ENCODE measurements at places on chromosomes 6 and 20. TPM values are rescaled to one million over a fixed set of nuclear protein-coding genes. Genes with fewer than 3 reads are reported as not detected.

ADGRB3 gene
- 2.0 TPM for total RNA-seq

DNA sequence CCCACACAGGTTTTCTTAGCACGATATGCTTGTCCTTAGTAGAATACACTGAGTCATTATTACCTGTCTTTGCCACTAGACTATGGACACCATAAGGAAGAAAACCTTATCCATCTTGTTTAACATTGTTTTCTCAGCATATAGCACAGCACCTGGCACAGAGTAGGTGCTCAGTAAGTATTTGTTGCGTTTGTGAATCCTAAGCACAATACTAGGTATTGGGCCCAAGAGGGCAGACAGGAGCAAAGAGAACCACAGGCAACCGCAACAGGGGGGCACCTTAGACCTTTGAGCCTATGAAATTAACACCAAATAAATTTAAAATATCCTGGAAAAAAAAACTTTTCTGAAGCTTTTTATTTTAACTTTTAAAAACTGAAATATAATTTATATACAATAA, 3.7 kb upstream of the NCOA6 start:
- H3K4me3 ChIP-seq: peak overlapping the region; percentile 55
- peaks cover 9% of the 10 kb centered on the region for H3K36me3 ChIP-seq
- H3K27me3 ChIP-seq: peaks cover 7% of the 10 kb centered on the region
- peaks cover 8% of the 10 kb centered on the region for H3K4me1 ChIP-seq
- H3K27ac ChIP-seq: no peak overlapping the region
- DNase-seq: no peak

ULBP1 gene
- 8.2 TPM for total RNA-seq

DNA sequence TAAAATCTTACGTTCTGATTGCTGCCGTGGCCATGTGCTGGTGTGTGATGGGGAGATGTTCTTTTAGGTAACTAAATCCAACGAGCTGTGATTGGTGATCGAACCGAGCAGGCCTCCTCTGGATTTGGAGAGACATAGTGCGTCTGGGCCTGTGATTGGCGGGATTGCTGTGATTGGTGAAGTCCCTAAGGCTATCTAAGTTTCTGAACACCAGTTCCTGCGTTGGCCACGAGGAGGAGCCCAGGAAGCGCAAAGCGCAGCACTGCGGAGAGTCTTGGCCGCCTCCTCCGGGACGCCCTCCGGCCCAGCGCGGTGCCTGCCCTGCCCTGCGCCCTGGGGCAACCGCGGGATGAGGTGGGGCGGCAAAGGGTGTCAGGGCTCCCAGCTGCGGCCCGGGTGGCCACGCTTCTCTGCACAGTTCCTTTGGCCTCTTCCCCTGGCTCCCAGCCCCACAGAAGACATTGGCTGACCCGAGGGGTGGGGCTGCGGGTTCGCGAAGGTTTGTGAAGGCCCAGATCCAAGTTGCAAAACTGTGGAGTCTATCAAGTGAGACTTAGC, 33.0 kb downstream of the HNF4A start:
- H3K27me3 ChIP-seq: peaks cover 28% of the 10 kb centered on the region
- peaks cover 7% of the 10 kb centered on the region for H3K4me1 ChIP-seq
- no peaks in the 10 kb centered on the region for H3K36me3 ChIP-seq
- DNase-seq: no peak
- H3K27ac ChIP-seq: peak overlapping the region; percentile 36

- no peaks in the 10 kb centered on the region for H3K36me3 ChIP-seq
- peaks cover 88% of the 10 kb centered on the region for H3K27me3 ChIP-seq
- H3K27ac ChIP-seq: no peak overlapping the region
- H3K4me3 ChIP-seq: no peak overlapping the region
- DNase-seq: no peak
These were observed 11.5 kb upstream of the GLP1R start for GRCh38 chr6:39037082-39037508.

DNA sequence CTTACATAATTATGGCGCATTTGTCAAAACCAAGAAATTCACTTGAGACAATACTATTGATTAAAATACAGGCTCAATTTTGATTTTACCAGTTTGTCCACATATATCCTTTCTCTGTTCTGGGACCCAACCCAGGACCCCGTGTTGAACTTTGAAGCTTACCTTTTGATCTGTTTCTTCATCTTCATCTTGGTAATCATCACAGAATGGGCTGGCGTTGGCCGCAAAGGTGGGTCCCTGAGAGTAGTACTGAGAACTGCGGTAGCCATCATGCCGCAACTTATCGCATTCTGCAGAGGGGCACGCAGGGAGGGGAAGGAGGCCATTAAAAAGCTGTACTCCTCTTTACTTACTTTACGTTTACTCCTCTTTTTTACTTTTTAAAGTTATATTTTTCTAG, 26.1 kb downstream of the NHSL1 start:
- H3K36me3 ChIP-seq: peaks cover 6% of the 10 kb centered on the region
- H3K4me1 ChIP-seq: no peaks in the 10 kb centered on the region
- DNase-seq: no peak
- no peak overlapping the region for H3K27ac ChIP-seq
- no peaks in the 10 kb centered on the region for H3K27me3 ChIP-seq
- H3K4me3 ChIP-seq: no peak overlapping the region

DNA sequence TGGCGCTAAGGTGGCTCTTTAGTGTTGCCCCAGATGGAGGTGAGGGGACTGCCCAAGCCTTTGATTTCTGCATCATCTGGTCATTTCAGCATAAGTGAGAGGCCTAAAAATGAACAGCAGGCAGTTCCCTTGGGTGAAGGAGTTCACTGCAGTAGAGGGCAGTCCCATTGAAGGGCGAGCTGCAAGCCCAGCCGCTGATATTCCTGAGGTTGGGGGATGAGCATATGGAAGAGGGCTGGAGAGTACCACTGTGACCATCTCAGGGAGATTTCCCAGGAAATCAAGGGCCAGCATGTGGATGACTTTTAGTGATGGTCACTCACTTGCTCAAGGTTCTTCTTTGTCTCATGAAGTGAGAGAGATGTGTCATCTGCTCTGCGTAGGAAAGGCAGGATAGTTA, 9.3 kb downstream of the TOX2 start:
- no peaks in the 10 kb centered on the region for H3K36me3 ChIP-seq
- no peak for DNase-seq
- H3K27me3 ChIP-seq: peaks cover 85% of the 10 kb centered on the region
- H3K4me3 ChIP-seq: no peak overlapping the region
- no peaks in the 10 kb centered on the region for H3K4me1 ChIP-seq

DNA sequence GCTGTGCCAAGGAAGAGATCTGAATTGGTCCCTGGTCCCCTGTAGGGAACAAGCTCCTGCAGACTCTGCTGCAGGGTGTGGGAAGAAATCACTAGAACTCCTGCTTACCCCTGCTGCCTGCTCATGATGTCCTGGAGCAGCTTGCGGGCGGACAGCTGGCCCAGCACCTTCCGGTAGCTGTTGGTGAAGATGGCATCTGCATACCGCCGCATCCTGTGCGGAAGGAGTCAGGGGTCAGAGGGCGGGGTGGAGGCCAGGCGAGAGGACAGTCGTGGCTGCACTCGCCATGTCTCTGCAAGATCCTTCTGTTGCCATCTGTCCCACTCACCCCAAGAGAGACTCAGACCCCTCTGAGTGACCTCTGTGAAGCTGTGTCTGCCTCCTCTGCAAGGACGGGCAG, 5.3 kb downstream of the GHRH start:
- H3K36me3 ChIP-seq: no peaks in the 10 kb centered on the region
- DNase-seq: no peak
- H3K27ac ChIP-seq: no peak overlapping the region
- no peak overlapping the region for H3K4me3 ChIP-seq

DNA sequence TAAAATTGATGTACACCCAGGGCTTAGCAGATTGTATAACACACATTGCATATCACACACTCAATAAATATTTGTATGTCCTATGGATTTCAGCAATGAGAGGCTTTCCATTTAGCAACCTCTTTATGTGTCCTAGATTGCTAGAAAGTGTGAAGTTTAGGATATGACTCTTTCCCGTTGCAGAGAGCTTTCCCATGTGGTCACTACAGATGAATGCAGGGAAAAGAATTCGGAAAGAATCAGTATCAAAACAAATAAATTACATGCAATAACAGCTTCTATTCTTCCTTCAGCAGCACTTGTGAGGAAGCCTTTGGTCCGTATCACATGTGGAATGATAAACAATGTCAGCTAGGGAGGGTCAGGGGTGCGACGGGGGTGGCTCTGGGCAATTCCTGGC, 870.1 kb downstream of the C6orf118 start:
- no peaks in the 10 kb centered on the region for H3K27me3 ChIP-seq
- H3K27ac ChIP-seq: no peak overlapping the region
- H3K4me1 ChIP-seq: no peaks in the 10 kb centered on the region
- H3K36me3 ChIP-seq: no peaks in the 10 kb centered on the region
- no peak for DNase-seq

DNA sequence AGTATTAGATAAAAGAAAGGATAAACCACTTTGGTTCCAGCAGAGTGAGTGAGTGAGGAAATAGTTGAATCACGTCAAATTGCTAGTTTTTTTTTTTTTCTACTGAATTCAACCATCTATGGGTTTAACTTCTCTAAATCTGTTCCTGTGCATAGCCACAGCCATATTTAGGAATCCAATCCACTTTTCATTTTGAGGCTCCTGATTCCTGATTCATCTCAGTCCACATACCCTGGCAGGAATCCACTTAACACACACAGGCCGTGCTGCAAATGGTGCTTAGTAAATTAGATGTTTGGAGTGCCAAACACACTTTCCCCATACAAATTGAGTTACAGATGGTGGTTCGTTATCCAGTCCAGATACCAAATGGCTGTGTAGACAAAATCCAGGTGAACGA, 220.3 kb downstream of the ALDH8A1 start:
- DNase-seq: no peak
- H3K4me1 ChIP-seq: peaks cover under 1% of the 10 kb centered on the region
- no peak overlapping the region for H3K4me3 ChIP-seq
- H3K27ac ChIP-seq: no peak overlapping the region
- peaks cover 4% of the 10 kb centered on the region for H3K27me3 ChIP-seq
- no peaks in the 10 kb centered on the region for H3K36me3 ChIP-seq

DNA sequence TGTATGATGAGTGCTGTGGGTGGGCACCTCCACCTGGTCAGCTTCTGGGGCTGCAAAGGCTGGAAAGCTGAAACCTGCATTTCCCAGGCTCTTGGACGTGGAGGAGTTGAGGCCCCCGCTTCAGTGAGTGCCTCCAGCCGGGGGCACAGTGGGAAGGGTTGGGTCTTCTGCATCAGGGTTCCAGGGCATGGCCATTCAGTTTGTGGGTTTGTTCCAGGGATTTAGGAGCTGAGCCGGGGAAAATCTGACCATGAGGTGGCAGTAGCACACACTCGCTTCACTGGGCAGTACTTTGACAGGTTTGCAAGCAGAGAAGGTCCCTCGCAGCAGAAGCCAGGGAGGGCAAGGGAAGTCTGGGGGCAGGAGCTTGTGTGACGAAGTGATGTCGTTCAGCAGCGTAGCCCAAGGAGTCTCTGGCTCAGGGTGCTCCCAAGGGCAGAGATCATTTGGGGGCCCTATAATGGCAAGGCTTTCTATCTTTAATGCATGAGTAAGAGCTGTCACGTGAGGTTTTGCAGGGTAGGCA, 69.5 kb upstream of the SULF2 start:
- no peak overlapping the region for H3K4me3 ChIP-seq
- no peak overlapping the region for H3K27ac ChIP-seq
- H3K27me3 ChIP-seq: peaks cover 9% of the 10 kb centered on the region

GRCh38 chr6:79656134-79656533, 25.0 kb downstream of the SH3BGRL2 start:
- peaks cover 31% of the 10 kb centered on the region for H3K36me3 ChIP-seq
- H3K27ac ChIP-seq: no peak overlapping the region
- DNase-seq: no peak
- no peaks in the 10 kb centered on the region for H3K27me3 ChIP-seq
- no peak overlapping the region for H3K4me3 ChIP-seq
- no peaks in the 10 kb centered on the region for H3K4me1 ChIP-seq

- H3K27me3 ChIP-seq: no peaks in the 10 kb centered on the region
- DNase-seq: no peak
- H3K4me1 ChIP-seq: peaks cover under 1% of the 10 kb centered on the region
- peaks cover 7% of the 10 kb centered on the region for H3K36me3 ChIP-seq
- H3K27ac ChIP-seq: no peak overlapping the region
These were observed 4.4 kb downstream of the EFHC1 start for GRCh38 chr6:52424513-52424912.

TBCC gene
- 29.3 TPM for total RNA-seq

- no peak for DNase-seq
- peaks cover 25% of the 10 kb centered on the region for H3K27me3 ChIP-seq
- peaks cover 39% of the 10 kb centered on the region for H3K4me1 ChIP-seq
- H3K27ac ChIP-seq: no peak overlapping the region
- H3K4me3 ChIP-seq: no peak overlapping the region
These were observed 8.5 kb upstream of the EDN3 start for GRCh38 chr20:59291740-59292383.

CFAP61 gene
- 0.52 TPM for total RNA-seq

Measured in type B pancreatic cell (in vitro differentiated cells).